Lung (tissue), 17 donors: ENCODE measurements at places on chromosomes 7 and 10.

DNA sequence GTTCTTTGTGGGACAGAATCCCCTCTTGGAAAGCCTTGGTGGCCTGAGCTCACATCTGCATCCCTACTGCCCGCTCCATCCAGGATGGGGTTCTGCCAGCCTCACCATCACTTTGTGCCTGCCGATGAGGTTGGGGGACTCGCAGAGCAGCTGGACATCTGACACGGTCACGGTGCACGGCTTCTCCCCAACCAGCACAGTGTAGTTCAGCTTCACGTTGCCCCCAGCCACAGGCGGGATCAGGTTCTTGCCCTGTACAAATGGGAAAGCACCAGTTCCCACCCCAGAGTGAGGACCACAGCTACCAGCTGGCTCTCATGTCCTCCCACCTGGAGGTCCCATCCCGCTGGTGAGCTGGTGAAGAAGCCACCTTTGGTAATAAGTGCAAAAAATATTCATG is 395.8 kb downstream of the PLXNA4 start:
- DNase-seq: no peak

GRCh38 chr10:123154711-123155505 is 706 bp downstream of the BUB3 start:
- peak; percentile 62 for DNase-seq

DNA sequence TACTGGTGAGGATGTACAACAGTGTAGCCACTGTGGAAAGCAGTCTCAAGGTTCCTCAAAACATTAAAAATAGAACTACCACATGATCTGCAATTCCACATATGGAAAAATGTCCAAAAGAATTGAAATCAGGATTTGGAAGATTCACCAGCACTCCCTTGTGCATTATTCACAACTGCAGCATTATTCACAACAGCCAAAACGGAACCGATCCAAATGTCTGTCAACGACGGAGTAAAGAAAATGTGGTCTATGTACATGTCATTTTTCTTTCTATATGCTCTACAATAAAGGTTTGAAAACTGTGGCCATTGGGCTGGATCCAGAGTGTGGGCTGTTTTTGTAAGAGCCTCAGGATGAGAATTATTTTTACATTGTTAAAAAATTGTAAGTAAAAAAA is 1206.1 kb upstream of the CELF2 start:
- DNase-seq: no peak

DNA sequence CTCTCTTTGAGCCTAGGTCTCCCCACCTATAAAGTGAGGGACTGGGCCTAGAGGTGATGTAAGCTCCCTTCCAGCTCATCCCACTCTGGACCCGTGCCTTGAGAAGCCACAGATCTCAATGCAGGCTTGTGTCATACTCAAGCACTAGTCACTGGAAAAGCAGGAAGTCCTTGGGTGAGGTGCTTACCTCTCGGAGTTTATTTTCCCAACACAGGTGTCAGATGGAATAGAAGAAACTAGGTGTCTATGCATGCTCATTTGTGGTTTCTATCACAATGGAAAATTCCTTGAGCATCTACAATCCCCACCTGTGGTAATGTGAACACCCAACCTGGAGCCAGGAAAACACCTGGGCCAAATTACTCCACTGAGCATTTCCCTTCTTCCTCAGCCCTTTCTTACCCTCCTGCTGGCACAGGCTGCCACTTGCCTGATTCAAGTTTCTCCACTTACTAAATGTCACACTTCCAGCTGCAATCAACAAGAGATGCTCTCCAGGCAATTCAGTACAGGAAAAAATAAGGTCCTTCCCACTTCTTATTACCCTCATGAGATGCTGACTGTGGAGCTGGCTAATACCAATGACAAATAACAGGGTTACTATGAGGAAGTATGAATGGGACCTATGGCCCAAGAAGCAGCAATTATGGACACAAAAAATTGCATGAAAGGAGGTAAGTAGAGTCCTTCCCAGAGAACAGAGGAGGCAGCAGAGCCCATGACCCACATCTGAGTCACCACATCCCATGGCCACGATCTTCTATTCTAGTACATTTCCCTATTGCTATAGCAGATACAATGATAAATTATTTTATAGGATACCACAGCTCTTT is 13.1 kb downstream of the LSM5 start:
- DNase-seq: no peak

GRCh38 chr10:108545921-108546320 is 1377.4 kb downstream of the XPNPEP1 start:
- DNase-seq: no peak

GRCh38 chr10:3192856-3193635 is 20.5 kb upstream of the PITRM1 start:
- peak; percentile 91 for DNase-seq

DNA sequence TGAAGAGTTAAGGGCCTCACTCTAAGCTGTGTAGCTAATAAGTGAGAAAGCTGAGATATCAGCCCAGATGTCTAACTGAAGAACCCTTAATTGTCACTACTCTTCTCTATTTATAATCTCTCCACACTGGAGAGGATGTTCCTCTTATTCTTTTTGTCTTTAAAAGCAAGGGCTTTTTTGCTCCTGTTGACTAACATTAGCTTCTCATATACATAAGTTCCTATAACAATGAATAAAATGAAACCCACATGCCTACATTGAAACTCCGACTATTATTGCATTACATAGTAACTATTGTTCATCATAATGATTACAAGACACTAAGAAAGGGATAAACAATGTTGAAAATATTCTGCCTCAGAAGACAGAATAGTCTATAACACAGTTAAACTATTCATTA is 67.1 kb downstream of the GNAT3 start:
- no peak for DNase-seq

DNA sequence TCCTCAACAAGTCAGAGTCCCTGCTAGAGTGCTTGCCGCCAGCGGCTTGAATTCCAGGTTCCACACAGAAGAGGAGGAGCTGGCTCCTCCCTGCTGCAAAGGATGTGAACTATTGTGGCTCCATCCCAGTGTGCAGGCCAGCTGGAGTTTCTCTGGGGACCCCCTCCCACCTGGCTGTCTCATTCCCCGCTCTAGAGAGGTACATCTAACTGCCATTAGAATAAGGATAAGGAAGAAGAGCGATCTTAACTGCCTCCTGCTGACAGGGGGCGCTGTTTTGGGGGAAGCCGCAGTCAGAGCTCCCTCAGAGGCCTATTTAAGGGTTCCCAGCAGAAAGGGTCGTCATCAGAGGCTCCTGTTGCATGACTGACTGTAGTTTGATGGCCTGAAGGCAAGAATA is 40.8 kb upstream of the HECW1 start:
- peak; percentile 19 for DNase-seq

DNA sequence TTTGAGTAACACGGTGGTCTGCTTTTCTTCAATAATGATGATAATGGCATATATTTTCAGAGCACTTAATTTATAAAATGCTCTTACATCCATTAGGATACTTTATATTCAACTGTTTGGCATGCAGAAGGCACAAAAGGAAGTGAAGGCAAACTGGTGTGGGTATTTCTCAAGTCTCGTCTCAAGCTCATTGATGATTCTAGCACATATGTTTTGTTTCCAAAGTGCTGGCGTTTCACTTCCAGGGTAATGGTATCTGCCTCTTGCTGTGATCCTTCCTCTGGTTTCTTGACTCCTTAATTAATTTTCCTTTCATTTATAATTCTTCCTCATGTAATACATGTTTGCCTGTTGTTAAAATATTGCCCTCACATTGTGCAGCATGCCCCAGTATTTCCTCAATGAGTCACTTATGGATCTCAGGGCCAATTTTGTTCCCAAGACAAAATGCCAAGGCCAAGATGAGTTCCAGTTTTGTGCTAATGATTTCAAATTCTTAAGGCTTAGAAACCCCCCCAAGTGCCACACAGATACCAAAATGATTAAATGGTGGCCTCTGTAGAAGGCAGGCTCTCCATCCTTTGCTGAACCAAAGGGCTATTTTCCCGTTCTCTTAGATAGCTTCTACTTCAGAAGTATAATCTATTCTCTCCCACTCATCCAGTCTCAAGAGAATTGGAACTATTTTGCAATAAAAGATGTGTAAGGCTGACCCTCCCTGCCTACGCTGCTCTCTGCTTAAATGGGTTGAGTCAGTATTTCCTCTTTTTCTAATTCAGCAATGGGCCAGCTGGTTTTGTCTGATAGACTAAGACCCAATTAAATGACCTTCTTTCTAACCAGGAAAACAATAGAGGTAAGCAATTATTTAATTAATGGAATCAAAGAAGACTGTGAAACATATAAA is 171.2 kb downstream of the ZNF365 start:
- no peak for DNase-seq

GRCh38 chr7:129240119-129240820 is 15.4 kb downstream of the AHCYL2 start:
- DNase-seq: no peak

DNA sequence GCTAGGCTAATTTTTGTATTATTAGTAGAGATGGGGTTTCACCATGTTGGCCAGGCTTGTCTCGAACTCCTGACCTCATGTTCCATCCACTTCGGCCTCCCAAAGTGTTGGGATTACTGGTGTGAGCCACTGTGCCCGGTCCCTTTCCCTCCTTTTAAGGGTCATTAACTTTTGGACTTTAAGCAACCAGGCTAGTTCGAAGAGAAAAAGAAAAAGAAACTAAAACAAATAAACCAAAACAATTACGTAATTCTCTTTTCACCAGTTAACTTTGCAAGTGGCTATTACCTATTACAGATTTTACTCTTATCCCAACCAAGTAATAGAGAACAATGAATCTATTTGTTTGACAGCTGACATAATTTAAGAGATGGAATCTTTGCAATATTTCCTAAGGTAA is 72.8 kb upstream of the SEMA3C start:
- no peak for DNase-seq

GRCh38 chr7:20744954-20745446 is 41.7 kb downstream of the SP8 start:
- DNase-seq: peak; percentile 75

GRCh38 chr7:134451656-134452055 is 7.2 kb downstream of the AKR1B1 start:
- DNase-seq: no peak

DNA sequence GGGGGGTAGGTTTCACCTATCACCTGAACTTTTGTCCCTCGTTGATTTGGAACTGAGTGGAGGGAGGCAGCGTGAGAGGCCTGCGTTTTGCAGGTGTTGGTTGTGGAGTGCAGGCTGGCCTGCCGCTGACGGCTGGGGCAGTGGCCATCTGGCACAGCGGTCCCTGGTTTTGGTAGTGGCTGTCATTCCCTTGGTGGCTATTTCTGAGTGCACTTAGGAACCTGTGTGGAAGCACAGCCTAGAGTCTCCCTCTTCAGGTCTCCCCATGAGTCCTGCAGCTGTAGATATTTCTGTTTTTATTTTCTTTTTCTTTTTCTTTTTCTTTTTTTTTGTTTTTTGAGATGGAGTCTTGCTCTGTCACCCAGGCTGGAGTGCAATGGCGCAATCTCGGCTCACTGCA is 129.2 kb downstream of the CUL2 start:
- DNase-seq: no peak

DNA sequence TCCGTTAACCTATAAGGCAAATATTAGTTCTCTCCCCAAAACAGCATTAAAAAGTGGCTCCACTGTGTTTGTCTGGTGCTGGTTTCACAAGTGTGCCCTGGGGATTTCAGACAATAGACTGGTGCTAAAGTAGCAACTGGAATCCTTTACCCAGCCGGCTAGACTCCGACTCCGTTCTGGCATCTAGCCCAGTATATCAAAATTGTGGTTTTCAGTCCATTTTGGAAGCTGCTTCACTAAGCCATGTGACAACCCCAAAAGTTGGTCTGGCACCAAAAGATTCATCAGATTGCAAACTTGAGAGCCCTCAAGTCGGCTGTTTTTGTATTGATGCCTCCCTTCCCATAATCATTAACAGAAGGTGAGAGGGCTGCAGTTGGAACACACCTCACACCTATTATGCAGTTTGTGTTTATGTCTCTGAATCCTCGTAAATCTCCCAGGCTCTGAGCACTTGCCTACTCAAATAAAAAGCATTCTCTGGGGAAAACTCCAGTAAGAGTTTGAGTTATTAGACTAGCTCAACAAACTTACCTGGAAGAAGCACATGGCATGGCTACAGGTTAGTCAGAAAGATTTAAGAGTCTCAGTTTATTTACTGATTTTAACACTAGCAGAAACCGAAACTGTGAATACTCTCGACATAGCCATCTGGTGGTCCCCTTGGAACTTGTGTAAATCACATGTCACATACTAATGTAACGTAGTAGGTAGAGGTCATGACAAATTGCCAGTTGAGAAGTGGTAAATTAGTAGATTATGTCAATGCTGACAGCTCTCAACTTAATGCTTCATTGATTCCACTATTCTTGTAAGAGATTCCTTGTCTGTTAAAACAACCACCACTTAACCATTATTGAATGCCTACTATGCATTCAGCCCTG is 14.8 kb upstream of the WNT16 start:
- DNase-seq: no peak

DNA sequence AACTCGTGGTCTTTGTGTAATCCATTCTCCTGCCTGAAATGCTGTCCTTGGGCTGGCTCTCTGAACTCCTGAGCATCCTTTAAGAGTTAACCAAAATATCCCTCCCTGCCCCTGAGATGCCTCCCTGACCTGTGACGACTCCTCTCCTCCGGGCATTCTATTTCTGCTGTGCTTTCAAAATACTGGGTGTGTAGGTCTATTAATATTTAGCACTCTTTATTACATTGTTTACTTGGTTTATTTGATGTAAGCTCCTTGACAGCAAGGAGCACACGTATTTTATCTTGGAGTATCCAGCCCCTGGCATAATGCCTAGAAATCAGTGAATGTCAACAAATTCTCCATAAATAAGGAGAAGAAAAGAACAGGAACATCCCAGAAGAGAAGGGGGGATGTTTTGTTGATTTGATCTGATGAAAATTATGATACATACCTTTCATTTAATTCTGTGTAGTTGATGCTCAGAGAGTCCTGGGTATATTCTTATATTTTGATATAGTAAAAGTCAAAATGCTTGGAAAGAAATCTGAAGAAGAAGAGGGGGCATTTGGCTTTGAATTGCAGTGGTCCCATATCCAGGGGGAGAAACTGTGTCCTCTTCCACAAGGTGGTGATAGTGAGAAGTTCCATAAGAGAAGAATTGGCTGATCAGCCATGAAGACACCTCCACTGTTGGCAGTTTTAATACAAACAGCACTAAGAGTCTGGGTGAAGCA is 107.7 kb upstream of the MPP7 start:
- DNase-seq: peak; percentile 32

DNA sequence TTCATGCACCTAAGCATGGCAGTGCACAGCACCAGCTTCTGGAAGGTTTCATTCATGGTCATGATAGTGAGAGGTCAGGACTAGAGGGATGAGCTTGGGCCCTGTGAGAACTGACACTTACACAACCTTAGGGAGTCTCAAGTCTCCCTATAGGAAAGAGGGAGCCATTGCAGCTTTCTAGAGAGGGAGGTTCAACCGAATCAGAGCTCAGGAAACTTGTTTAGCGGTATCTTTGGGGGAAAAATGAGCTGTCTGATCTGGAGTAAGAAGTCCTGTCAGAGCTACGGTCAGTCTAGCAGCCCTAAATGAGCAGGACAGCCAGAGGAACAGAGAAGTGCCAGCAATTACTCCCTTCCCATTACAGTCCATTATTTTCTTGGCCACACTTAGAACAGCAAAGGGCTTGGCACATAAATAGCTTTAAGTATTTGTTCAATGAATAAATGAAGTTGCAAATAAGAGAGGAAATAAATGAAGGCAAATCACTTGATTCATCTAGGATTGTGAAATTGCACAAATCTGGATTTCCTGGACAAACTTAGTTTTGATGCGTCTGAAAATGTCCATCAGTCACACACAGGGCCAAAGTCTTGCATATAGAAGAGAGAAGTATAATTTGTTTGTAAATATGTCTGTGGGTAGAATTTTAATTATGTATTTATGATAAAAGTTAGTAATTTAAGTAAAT is 262.0 kb downstream of the GLI3 start:
- DNase-seq: peak; percentile 95

GRCh38 chr7:42083284-42083683 is 153.7 kb downstream of the GLI3 start:
- no peak for DNase-seq
